ENCODE measurements at places on chromosomes 1 and 21. TPM values are rescaled to one million over a fixed set of nuclear protein-coding genes. Genes with fewer than 3 reads are reported as not detected.

The MEX3A gene
- not detected for total RNA-seq

The C4BPA gene
- total RNA-seq = 0.10 TPM

The DNAJC28 gene
- total RNA-seq = not detected

The WNT2B gene
- total RNA-seq = 0.31 TPM

The TMEM200B gene
- total RNA-seq = not detected

The AGMAT gene
- total RNA-seq = 2.8 TPM

The TFF3 gene
- not detected for total RNA-seq

The LCE2B gene
- total RNA-seq = not detected

The SLC22A15 gene
- 6.4 TPM for total RNA-seq

The CFAP107 gene
- not detected for total RNA-seq

The CACNA1S gene
- total RNA-seq = not detected

The FBXO44 gene
- 15.2 TPM for total RNA-seq

The CCDC190 gene
- total RNA-seq = not detected

The AMIGO1 gene
- total RNA-seq = 9.2 TPM

The RUNX3 gene
- 76.4 TPM for total RNA-seq

The SON gene
- 310 TPM for total RNA-seq

The S100A9 gene
- 5,352 TPM for total RNA-seq

The CXADR gene
- total RNA-seq = 0.42 TPM

The TFB2M gene
- 17.2 TPM for total RNA-seq

The REN gene
- not detected for total RNA-seq

The CBS gene
- total RNA-seq = not detected

The CHIT1 gene
- total RNA-seq = 0.42 TPM

The P3R3URF gene
- total RNA-seq = not detected

The ZNHIT6 gene
- 8.6 TPM for total RNA-seq

The CIART gene
- 1.2 TPM for total RNA-seq

The IL24 gene
- total RNA-seq = 0.10 TPM

The RPTN gene
- total RNA-seq = not detected

The PLEKHN1 gene
- 0.10 TPM for total RNA-seq

The PYGO2 gene
- 13.4 TPM for total RNA-seq

The GCSAML gene
- 1.7 TPM for total RNA-seq

The PKP1 gene
- total RNA-seq = not detected

The GFI1 gene
- 7.1 TPM for total RNA-seq

The HSD3B1 gene
- not detected for total RNA-seq

The TTC34 gene
- 0.10 TPM for total RNA-seq

The LBR gene
- total RNA-seq = 61.4 TPM

The OR6K3 gene
- not detected for total RNA-seq

The NUP210L gene
- total RNA-seq = under 0.01 TPM

The KLHDC7A gene
- not detected for total RNA-seq

The ITLN1 gene
- 0.42 TPM for total RNA-seq

The FCRL5 gene
- total RNA-seq = 6.6 TPM

The FRRS1 gene
- 2.1 TPM for total RNA-seq

The CHI3L2 gene
- 12.9 TPM for total RNA-seq

The NBPF8 gene
- 33.0 TPM for total RNA-seq

The POFUT2 gene
- total RNA-seq = 13.9 TPM

The LMX1A gene
- not detected for total RNA-seq

The AADACL3 gene
- total RNA-seq = not detected

The TMPRSS3 gene
- 0.42 TPM for total RNA-seq

The SNRPE gene
- 51.1 TPM for total RNA-seq

The UBE2Q1 gene
- 30.7 TPM for total RNA-seq

The BNIPL gene
- total RNA-seq = 0.10 TPM
